Fibroblast of mammary gland (primary cell): ENCODE measurements at places on chromosomes 13 and 19.

- no peak for DNase-seq
Measured at GRCh38 chr13:49638744-49639072, 10.4 kb downstream of the ARL11 start.

DNA sequence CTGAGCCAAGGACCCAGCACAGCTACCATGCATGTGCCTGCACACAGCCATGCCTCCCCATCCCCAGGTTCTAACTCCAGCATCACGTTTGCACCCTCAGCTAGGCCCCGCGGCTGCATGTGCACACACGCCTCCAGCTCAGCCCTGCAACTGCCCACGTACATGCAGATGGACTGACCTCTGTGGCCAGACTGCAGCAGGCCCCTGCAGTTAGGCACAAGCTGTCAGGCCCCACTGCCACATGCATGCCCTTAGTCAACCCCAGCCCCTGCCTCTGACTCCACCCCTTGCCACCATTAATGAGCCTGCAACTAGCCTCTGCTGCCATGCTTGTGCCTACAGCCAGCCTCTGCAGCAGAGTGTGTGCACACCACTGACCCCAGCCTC, 23.1 kb downstream of the SLC6A16 start:
- DNase-seq, result no peak

DNA sequence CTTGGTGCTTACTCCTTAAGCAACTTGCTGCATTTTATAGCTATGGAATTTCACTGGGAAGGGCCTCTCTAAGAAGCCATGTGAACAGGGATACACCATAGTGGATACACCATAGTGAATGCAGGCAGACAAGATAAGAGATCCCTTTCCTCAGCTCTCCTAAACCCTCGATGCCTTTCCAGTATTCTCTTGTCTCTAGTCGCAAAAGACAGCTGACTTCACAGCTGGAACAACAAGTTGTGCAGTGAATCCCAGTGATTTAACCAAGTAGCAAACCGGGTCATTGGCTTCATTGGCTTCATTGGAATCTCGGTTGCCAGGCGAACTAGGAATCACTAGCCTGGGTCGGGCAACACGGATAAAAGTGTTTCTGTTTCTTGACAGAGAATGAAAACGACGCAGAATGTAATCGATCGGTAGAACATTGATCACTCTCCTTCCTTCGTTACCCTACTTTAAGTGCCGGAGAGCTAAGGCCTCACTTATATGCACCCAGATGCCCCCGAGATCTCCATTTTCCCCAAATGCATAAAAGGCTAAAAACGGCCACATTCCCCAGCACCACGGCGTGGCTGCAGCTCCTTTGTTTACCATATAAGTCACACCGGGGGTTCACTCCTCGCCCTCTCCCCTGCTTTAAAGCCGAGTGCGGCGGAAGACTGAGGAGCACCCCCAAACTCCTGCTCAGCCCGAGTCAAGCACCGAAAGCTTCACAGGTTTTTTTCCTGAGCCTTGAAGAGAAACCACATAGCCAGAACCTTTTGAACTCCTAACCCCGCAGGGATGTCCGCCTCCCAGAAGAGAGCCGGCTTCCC, 674 bp downstream of the TRPC4 start:
- DNase-seq, result peak; percentile 14

GRCh38 chr19:7894612-7895309, 6.5 kb downstream of the LRRC8E start:
- no peak for DNase-seq

GRCh38 chr19:19278315-19278714, 5.2 kb upstream of the TM6SF2 start:
- DNase-seq, result no peak

DNA sequence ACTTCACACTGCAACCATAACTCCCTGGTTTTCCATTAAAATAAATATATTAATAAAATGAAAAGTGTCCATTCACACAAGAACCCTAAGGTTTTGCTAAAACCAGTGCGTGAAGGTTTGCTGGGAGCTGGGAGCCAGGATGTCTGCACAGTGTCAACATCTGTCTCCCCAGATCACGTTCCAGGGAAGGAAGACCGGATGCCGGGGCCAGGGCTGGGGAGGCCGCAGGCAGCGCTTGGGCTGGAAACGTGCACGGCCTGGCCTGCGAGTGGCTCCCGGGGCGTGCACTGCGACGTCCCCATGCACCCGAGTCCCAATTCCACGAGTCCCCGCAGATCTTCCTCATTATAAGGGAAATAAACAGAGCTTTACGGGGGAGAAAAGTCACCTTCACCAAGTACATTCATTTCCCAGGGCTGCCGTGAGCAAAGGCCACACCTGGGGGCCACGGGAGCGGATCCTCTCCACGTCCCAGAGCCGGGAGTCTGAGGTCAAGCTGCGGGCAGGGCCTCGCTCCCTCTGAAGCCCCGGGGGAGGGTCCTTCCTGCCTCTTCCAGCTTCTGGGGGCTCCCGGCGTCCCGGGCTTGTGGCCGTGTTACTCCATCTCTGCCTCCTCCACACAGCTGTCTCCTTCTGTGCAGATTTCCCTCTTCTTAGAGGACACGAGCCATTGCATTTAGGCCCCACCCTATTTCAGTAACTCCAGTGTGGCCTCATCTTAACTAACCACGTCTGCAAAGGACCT, 12.8 kb downstream of the SHC2 start:
- no peak for DNase-seq

DNA sequence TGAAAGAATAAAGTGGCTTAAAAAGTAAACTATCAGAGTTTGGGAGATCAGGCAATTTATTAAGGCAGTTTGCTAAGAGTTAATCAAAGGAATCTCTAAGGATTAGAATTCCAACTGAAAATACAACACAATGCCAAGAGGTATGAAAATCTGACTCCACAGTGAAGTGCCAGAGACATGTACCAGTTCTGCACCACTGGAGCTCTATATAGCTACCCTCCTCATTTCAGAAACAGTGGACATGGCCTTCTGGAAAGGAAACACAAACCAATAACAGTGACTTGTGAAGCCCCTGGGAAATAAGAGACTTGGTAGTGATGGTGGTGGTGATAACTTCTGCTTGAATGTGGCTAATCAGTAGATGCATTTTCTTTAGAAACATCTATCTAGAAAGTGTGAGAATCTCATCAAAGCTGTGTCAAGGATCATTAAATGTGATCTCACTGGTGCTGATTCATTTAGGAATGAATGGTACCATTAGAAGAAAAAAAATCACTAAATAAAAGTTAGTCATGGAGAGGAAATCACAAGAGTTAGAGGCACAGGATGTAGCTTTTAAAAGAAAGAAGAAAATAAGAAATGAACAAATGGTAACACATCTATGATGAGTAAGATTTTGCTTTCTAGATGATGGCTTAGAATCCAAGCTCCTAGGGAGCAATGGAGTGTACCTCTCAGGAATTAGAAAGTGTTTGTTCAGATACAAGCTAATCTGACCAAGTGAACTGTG, 20.1 kb upstream of the N4BP2L1 start:
- no peak for DNase-seq

GRCh38 chr19:31613683-31614219, 264.5 kb upstream of the TSHZ3 start:
- DNase-seq, result no peak

- DNase-seq, result peak; percentile 96
Measured at GRCh38 chr19:2294687-2295335, 12.8 kb upstream of the PEAK3 start.

- peak; percentile 14 for DNase-seq
Measured at GRCh38 chr13:30466841-30467252, 1.1 kb upstream of the HMGB1 start.

GRCh38 chr19:51470966-51471365, 7.4 kb upstream of the CEACAM18 start:
- no peak for DNase-seq

- DNase-seq, result no peak
Measured at GRCh38 chr13:73300718-73301425, 242.1 kb downstream of the KLF5 start.

DNA sequence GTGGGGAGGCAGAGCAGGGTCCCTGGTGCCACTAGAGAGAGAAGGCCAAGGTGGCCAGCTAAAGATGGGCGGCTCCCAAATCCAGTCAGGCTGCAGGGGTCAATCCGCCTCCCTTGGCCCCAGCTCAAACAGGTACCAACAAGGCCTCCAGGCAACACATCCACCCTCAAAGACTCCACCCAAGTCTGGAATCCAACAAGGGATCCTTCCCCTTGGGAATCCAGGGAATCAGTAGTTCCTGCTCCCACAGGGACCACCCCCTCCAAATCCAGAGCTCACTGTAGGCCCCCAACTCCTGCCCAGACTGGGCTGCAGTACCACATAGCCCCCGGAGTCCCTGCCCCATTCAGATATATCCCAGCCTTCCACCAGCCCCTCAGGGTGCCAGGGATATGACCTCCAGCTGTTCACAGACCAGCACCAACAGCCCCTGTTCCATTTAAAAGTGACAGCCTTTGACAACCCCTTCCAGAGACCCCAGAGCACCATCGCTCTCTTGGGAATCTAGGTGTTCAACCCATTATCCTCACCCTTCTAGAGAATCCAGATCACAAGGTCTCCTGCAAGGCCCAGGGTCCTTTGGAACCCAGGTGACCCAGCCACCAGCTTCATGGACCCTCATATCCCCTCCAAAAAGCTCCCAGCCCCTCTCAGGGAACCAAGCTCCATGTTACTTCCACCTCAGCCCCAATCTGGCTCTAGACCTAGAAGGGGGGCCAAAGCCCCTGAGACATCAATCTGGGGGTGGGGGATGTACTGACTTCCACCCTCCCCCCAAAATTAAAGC, 3.2 kb downstream of the ERF start:
- no peak for DNase-seq

DNA sequence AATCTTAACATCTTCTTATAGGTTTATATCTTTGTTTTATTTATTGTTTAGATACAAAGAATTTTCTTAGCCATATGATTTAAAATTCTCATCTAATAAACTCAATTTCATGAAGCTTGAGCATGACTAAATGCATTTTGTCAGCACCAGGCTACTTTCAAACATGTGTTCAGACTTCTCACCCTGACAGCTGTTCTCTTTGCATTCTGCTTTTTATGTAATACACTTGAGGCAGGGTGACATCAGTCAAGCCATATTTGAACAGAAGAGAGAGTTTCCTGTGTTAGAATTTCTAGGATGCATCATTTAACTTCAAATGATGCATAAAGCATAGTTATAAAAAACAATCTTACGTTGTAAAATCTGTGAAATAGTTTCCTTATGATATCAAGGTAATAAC, 1295.1 kb upstream of the PCDH20 start:
- no peak for DNase-seq

GRCh38 chr13:42497798-42498197, 76.2 kb upstream of the TNFSF11 start:
- DNase-seq, result peak; percentile 87

- DNase-seq, result peak; percentile 84
Measured at GRCh38 chr19:19459707-19460251, 54.3 kb downstream of the GATAD2A start.

GRCh38 chr19:33199441-33200265, 5.5 kb downstream of the LRP3 start:
- DNase-seq, result no peak

DNA sequence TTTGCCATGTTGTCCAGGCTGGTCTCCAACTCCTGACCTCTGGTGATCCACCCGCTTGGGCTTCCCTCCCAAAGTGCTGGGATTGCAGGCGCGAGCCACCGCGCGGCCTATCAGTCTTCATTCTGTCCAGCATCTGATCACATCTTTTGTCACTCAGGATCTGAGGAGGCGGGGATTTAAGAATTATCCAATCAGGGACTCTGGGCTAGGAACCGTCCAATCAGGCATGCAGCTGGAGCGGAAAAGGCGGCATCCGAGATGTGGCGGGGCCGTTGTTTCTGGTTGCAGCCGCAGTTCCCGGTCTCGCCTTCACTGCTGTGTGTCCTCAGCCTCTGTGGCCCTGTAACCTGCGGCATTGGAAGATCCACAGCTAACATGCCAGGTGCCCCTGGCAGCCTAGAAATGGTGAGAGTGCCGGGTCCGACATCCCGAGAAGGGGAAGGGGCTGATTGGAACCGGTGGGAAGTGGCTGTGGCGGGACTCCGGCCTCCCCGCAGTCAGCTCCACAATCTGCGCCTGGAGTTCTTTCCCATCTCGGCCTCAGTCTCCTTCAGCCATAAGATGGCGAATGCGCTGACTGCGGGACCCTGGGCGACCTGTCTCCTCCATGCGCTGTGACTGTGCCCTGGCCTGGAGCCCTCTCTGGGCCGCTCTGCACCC, at the start of gene ZNF729:
TSS of gene ZNF729 (plus strand) at position 291 of the 660 bp plus-strand sequence. CDS start at position 376, 85 bp downstream.
- DNase-seq, result no peak

GRCh38 chr13:24233351-24233901, 72.9 kb downstream of the SPATA13 start:
- peak; percentile 54 for DNase-seq

DNA sequence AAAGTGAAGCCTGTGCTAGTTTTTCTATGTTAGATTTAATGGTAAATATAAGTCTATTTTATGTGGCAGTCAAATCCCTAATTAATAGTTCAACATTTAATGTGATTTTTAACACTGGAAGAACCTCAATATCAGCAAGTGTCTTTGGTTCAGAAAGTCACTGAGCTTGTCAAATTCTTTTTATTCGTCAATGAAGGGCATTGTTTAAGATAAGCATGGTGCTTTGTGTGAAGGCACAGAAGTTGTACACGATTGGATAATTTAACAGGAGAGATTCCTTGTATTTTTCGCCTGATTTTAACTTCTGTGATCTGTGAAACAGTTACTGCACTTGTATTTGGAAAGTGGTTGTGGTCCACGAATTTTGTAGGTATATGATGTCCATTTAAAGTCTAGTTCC, 30.2 kb upstream of the RB1 start:
- no peak for DNase-seq

GRCh38 chr19:55116859-55117662, at the start of gene PPP1R12C:
TSS of gene PPP1R12C (minus strand) at chr19:55117637. CDS start at chr19:55117543, 94 bp downstream.
- no peak for DNase-seq

DNA sequence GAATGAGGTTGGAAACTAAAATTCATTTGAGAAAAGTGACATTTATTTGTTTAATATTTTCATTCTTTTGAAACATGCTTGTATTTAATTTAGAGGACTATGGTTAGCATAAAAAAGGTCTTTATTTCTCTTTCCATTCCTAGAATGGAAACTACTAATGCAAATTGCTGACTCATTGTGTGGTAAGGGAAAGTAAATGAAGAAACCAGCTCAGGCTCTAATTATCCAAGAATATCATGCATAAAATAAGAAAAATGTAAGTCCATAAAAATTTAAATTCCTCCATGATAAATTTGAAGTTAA, 777.0 kb upstream of the SLITRK1 start:
- DNase-seq, result peak; percentile 20

- no peak for DNase-seq
Measured at GRCh38 chr19:2248136-2249009, 750 bp upstream of the AMH start.
